ENCODE measurements at places on chromosomes 2 and 18.

GRCh38 chr2:105962221-105962620, 217.5 kb downstream of the NCK2 start:
- DNase-seq: no peak

DNA sequence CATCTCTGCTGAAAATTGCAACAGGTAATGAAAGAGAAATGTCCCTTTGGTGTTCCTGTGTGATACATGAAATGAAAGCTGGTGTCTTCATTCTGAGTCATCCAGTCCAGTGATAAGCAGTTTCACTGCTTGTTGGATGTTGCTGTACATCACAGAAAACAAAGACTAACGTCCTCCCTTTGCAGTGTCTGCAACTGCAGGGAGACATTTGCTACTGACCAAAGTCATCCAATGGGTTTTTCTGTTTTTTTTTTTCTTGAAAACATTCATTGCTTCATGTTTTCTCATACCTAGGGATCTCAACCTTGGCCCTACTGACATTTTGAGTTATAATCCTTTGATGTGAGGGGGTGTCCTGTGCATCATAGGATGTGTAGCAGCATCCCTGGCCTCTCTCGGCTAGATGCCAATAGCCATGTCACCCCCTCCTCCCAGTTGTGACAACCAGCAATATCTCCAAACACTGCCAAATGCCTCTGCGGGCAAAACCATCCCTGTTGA, 63.6 kb upstream of the FZD5 start:
- DNase-seq: no peak

GRCh38 chr2:156679820-156680219, 243.6 kb downstream of the GPD2 start:
- no peak for DNase-seq

DNA sequence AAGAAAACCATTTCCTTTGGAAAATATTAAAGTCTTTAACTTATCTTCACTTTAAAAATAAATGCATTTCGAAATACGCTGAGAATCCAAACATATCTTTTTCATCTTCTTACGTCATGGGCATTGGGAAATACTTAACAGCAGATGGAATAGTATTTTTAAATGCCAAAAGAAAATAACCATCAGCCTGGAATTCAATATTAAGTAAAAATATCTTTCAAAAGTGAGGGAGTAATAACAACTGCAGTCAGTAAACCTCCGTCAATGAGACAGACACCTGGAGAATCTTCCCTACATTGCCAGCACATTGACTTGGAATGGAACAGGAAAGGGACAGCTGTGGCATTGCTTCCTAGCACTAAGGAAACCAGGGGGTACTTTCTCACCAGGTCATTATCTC, 290.4 kb upstream of the TNP1 start:
- no peak for DNase-seq

DNA sequence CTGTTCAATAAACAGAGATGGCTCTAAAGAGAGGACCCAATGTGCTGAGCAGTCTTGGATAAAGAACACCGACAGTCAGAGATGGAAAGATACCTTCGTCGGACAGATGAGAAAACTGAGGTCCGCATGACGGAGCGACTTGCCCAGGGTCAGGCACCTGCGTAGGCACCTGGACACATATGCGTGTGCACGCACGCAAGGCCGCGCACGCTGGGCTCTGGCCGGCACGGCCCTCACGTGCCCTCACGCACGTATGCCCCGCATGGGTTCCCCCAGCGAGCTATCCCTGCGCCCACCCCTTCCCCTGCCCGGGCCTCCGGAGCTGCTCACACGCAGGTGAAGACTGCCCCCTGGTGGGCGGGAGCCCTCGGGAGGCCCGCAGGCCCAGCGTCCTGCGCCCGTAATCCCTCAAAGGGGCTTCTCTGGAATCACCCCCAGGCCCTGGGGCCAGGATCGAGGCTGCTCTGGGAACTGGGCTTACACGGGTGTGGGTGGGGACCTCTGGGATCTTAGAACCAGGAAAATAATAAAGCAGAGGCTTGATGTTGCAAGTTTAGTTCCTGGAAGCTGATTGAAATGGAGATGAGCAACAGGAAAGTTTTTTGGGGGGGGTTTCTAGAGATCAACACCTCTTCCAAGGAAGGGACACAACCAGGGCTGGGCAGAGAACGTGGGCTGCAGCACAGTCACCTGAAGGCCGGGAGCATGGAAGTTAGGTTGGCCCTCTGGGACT, 246.3 kb downstream of the TNS1 start:
- DNase-seq: no peak

- no peak for DNase-seq
Measured at GRCh38 chr2:178152977-178153376, 40.7 kb downstream of the RBM45 start.

GRCh38 chr2:208718828-208719227, 312.2 kb downstream of the PTH2R start:
- no peak for DNase-seq

DNA sequence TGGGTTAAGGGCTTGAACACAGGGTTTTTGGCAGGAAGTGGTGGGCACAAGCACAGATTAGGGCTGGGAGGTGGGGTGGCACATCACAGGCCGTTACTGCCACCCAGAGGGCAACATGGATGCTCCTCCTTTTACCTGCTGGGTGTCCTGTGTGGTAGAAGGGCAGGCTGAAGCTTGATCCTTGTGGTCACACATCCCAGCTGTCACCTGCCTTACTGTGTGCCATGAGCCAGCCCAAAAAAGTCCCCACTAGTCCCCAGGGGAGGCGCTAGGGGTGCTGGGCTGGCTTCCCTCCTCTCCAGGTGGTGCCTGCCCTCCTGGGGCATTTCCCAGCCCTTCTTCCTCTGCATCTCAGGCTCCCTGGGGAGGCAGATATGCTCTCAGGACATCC, 50.5 kb upstream of the ALPP start:
- DNase-seq: no peak

GRCh38 chr2:226758921-226759640, 40.5 kb downstream of the IRS1 start:
- DNase-seq: no peak

DNA sequence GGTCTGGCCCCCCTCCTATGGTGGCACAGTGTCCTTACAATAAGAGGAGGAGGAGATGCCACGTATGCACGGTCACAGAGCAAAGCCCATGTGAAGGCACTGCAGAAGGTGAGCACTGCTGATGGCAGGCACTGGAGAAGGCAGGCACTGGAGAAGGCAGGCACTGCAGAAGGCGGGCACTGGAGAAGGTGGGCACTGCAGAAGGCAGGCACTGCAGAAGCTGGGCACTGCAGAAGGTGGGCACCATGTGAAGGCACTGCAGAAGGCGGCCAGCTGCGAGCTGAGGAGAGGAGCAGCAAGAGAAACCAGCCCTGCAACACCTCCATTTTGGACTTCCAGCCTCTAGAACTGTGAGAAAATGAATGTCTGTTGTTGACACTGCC, 46.3 kb downstream of the MEX3C start:
- no peak for DNase-seq

GRCh38 chr2:708667-709066, 31.5 kb upstream of the TMEM18 start:
- DNase-seq: no peak

GRCh38 chr2:73870084-73870483, 22.7 kb upstream of the ACTG2 start:
- DNase-seq: no peak

- no peak for DNase-seq
Measured at GRCh38 chr2:220904015-220904414, 668.1 kb downstream of the EPHA4 start.

DNA sequence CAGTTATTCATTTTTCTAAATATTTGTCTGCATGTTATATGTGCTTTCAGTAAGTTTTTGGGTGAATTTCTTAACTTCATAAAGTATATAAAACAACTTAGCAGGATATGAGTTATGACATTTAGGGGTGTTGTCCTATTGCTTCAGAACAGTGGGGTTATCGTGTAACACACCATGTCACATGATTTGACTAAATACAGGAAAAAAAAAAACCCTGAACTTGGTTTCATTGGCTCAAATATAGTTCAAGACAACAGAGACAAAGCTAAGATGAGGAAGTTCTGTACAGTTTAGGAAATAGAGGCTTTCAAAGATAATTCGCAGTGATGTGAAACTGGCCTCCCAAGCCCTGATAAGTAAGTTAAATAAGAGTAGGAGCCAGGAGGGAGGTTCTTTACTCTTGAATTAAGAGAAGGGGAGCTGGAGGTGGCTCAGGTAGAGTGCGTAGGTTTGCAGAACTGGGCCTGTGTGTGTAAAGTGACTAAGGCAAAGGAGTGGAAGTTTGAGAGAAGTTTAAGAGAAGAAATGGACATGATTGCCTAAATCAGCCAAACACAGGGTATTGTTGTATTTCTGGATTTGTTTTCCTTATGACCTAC, 53.9 kb downstream of the LIMS1 start:
- DNase-seq: no peak

DNA sequence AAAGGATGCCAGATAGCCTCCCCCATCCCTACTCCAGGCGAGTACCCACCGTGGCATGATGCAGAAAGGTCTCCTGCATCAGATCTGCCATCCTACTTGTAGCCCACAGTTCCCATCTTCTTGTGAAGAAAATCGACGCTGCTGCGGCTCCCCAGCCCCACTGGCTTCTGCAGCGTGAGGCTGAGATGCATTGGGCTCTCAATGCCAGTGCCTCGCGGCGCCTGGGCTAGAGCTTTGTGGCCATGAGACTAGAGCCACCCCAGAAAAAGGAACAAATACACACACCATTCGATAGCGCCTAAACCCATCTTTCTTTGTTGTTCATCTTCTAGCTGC, 2.8 kb downstream of the NOL4 start:
- no peak for DNase-seq

GRCh38 chr18:44716697-44717163, 36.0 kb downstream of the SETBP1 start:
- DNase-seq: no peak

DNA sequence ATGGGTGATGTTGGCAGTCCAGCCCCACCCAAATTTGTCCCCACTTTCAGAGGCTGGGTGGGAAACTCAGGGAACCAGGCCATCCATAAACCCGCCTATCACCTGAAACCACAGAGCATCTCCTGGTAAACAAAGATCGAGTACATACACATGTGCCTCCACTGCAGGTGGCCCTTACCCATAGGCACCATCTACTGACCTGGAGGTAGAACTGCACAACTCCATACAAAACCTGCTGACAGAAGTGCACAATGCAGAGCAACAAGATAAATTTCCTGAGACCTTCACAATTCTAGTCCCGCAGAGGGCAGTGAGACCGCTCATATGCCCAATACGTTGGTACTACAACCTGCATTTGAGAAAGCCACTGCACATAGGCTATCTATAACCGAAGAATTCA, 856.3 kb downstream of the SUCLG1 start:
- DNase-seq: no peak

DNA sequence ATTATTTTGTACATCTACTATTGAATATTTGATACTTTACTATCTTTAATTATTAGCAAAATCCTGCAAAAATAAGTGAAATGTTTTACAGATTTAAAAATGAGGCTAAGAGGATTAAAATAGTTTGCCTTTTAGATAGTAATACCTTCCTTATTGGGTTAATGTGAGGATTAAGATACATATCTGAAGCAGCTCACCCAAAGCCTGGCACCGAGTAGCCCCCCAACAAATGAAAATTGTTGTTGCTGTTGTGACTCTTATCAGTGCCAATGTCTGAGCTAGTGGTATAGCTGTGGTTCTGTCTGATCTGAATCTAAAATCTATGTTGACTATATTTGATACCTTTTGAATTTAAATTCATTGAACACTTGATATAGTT, 34.6 kb downstream of the GULP1 start:
- DNase-seq: no peak
